ENCODE measurements at places on chromosomes 4 and X. TPM values are rescaled to one million over a fixed set of nuclear protein-coding genes. Genes with fewer than 3 reads are reported as not detected.

- no peak for DNase-seq
Measured at GRCh38 chr4:152531479-152531878, 4.4 kb downstream of the FBXW7 start.

DNA sequence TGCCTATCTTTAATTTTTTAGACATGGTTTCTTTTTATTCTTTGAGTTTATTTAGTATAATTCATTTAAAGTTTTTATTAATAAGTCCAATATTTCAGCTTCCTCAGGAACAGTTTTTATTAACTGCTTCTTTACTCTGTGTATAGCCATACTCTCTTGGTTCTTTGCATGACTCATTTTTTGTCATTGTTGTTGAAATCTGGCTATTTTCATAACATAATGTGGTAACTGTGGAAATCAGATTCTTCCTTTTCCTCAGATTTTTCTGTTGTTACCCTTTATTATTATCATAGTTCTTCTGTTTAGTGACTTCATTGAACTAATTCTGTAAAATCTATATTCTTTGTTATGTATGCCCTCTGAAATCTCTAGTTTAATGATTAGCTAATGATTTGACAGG is 124.9 kb upstream of the CYSLTR1 start:
- DNase-seq: no peak

DNA sequence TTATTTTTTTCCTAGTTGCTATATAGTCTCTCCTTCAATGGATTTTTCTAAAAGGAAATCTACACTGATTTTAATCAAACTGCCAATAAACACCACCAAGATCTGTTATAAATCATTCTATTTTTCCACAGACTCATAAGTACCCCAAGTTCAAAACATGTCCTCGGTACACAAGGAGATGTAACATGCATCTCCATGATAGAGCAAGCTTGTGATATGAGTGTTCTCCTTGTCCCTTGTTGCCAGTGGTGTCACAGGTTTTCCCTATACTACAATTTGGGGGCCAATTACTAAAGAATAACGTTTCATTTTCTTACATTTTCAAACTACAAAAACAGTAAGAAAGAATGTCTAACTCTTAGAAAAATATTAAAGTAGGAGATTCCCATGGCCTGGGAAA is 491 bp downstream of the ARHGEF6 start:
- no peak for DNase-seq

GRCh38 chr4:144208074-144208473 is 67.6 kb upstream of the GYPA start:
- DNase-seq: no peak

The ARMCX6 gene
- polyA plus RNA-seq: 70.2 TPM

GRCh38 chrX:10769195-10769594 is 148.8 kb upstream of the MID1 start:
- peak; percentile 33 for DNase-seq

- no peak for DNase-seq
Measured at GRCh38 chr4:61336488-61336887, 136.4 kb downstream of the ADGRL3 start.

GRCh38 chr4:19494961-19495360 is 756.7 kb upstream of the SLIT2 start:
- DNase-seq: no peak

DNA sequence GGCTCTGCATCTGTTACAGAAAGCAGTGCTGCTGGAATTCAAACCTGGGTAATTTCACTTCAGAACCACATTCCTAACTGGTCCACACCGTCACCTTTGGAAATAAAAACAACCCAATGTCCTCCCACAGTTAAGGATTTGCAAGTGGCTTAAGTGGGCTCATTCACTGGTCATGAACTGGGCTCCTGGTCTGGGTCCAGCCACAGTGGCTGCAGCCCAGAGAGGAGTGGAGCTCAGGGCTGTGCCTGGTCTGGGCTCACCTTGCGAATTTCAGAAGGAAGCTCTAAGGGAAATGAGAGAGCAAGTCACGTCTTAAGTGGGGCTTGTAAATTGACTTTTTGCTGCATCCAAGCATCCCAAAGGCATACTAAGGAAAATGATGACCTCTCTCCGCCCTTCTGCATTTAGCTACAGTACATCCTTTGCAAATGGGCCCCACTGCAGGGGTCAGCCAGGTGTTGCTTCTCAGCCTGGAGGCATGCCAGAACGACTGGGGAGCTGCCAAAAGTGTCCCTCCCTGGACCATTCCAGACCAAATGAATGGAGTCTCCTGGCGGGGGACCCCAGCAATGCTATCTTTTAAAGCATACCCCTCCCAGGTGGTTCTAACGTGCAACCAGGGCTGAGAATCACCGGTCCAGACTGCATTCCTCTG is 25.6 kb upstream of the CRMP1 start:
- DNase-seq: no peak

The CXCL10 gene
- 3.3 TPM for polyA plus RNA-seq

DNA sequence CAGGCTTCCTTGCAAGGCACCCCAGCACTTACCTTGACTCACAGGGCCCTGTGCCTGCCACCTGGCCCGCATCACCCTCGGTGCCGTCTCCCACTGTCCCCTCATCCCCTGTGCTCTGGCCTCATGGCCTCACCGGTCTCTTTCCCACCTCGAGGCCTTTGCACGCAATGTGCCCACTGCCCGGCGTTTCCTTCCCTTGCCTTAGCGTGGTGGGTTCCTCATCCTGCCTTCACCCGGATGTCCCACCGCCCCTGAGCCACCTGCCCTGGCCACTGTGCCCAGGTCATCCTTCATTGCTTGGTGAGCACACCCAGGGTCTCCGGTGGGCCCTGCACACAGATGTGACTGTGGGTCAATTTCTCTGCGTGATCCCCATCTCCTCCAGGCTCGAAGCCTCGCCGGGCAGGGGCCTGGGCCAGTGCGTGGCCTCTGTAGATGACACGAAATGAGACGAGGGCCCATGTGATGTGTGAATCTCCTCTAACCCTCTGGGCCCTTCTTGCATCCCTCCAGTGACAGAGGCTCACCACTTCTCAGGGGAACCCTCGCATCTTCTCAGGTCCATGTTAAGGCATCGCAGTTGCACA is 4.6 kb downstream of the HTRA3 start:
- DNase-seq: no peak

The FAM184B gene
- not detected for polyA plus RNA-seq

DNA sequence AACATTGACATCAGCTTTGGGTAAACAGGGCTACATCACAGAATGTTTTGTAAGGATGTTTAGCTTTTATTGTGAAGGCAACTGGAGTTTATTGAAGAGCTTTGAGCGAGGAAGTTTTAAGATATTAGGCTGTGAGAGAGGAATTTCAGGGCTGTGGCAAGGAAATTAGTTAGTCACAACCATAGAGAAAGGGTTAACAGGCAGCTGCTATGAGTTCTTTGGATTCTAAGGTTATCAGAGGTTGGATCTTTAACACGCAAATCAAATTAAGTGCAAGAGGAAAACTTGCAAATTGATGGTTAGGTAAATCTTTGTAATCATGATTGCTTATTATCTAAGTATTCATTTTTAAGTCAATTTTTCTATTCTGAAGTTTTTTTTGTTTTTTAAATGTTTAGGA is 156.0 kb downstream of the UGT8 start:
- no peak for DNase-seq

DNA sequence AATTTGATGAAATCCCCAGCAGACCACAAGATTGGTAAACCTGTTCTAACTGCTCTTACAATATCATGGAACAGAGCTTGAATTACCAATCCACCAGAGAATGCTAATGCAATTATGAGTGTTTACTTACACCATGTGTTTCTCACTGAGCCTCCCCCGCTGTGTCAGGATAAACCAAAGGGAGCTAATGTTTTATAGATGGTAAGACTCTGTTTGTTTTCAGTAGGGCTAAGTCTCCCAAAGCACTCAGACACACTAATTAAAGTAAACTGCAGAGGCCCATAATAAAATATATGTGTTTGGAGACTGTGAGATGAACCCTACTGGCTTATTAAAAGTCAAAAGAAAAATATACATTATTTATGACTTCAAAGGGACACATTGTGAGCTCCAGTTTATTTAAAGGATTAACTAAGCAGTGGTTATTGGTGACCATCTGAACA is 261.7 kb upstream of the FAM241A start:
- no peak for DNase-seq

DNA sequence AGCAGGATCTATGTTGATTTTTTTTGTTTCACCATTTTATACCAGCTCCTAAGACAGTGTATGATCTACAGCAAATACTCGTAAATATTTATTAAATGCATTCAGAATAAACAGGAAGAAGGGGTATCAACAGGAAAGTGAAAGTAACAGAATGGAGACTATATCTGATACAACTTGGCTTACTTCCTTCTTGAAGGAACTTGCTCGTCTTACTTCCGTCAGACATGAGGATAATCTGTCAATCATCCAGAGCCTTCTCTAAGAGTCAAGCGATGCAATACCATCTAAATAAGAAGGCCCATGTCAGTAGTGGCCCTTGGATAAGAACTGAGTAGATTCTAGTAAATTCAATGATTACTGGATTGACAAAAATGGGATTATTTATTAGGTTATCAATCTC is 84.2 kb downstream of the CAMK2D start:
- no peak for DNase-seq

The SPANXN4 gene
- not detected for polyA plus RNA-seq

DNA sequence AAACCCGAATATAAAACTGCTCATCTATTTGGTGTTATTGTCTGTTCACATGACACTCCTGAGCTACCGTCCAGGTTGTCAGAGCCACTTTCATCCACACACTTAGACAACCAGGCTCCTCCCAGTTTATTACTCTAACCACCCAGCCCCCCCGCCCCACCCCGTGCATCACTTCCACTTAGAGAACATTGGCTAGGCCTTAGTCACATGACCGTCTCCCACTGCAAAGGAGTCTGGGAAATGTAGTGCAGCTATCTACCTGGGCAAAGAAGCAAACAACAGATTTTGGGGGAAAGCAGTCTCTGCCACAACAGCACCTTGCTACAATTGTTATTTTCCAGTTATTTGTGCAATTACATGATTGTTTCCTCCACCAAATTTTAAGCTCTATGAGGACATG is 57.6 kb upstream of the RBPJ start:
- peak; percentile 16 for DNase-seq

GRCh38 chrX:115679460-115679859 is 118.5 kb downstream of the PLS3 start:
- peak; percentile 25 for DNase-seq

DNA sequence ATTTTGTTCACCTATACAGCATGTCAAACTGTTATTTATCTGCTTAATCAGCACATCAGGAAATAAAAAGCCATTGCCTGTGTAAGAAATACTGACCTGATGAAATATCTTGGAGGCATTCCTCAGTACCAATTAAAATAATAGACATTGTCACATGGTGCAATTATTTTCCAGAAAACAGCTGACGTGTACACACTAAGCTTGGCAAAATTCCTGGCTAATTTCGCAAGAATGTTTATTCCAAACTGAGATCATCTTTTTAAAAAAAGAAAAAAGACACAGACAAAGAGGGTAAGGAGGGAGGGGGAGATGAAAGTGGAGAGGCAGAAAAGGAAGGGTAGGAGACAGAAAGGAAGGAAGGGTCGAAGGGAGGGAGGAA is 61.9 kb upstream of the NFKB1 start:
- DNase-seq: peak; percentile 72

- no peak for DNase-seq
Measured at GRCh38 chr4:117545039-117545438, 459.7 kb upstream of the TRAM1L1 start.

- DNase-seq: no peak
Measured at GRCh38 chr4:100823066-100823992, 305.5 kb upstream of the EMCN start.

DNA sequence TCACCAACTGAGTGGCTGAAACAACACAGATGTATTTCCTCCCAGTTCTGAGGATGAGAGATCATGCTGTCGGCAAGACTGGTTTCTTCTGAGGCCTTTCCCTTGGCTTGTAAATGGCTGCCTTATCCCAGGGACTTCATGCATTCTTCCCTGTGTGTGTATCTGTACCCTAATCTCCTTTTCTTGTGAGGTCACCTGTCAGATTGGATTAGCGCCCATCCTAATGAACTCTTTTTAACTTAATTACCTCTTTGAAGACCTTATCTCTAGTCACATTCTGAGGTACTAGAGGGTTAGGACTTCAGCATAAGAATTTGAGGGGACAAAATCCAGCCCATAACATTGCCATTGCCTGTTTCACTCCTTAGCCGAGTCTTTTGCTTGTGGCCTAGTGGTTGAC is 59.5 kb upstream of the TMEM150C start:
- no peak for DNase-seq

DNA sequence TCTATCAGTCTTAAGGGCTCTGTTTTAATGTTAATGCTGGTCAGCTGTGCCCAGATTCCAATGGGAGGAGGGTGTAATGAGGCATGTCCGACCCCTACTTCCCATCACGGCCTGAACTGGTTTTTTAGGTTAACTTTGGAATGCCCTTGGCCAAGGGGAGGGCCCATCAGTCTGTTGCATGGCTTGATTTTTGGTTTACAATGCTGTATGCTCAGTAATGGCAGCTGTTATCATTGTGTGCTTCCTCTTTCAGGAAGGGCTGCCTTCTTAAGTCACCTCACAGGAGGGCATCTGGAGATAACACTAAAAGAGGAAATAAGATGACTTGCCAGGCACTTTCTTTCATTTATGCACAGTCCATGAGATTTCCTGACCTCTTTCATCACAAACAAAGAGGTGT is 36.3 kb downstream of the ATXN3L start:
- DNase-seq: no peak

The PROM1 gene
- polyA plus RNA-seq: 14.3 TPM

The PPP4R3C gene
- not detected for polyA plus RNA-seq

GRCh38 chr4:118729287-118730286 is 44.4 kb downstream of the METTL14 start:
- no peak for DNase-seq

DNA sequence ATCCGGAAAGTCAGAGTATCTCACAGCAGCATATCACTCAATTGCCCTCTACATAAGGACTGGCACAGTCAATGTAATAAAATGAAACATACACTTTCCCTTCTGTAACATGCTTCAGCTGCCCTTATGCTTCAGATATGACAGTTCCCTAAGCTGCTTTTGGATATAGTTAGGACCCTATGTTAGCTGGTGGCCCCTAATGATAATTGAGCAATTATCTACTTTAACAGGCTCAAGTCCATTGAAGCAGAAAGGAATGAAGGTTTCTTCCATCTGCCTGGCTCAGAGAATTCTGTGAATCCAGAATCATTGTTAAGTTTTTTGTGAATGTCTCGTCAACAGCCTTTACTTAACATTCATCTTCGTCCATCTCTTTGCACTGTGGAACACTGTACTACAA is 951.2 kb upstream of the DIAPH2 start:
- DNase-seq: no peak

GRCh38 chrX:136310411-136310810 is 9.6 kb downstream of the ADGRG4 start:
- no peak for DNase-seq

The CRMP1 gene
- polyA plus RNA-seq: 12.5 TPM

The GPAT3 gene
- 3.3 TPM for polyA plus RNA-seq

The PTPN13 gene
- polyA plus RNA-seq: 13.8 TPM

- no peak for DNase-seq
Measured at GRCh38 chr4:168884251-168885124, 125.6 kb downstream of the CBR4 start.

- peak; percentile 18 for DNase-seq
Measured at GRCh38 chr4:107900508-107900907, 30.8 kb upstream of the CYP2U1 start.
